Stimulated activated CD4-positive, alpha-beta T cell treated with anti-CD3 and anti-CD28 coated beads, TNF-alpha, amount 100 ng/mL, for 48 hours (primary cell): ENCODE measurements at places on chromosomes 3 and 15.

DNA sequence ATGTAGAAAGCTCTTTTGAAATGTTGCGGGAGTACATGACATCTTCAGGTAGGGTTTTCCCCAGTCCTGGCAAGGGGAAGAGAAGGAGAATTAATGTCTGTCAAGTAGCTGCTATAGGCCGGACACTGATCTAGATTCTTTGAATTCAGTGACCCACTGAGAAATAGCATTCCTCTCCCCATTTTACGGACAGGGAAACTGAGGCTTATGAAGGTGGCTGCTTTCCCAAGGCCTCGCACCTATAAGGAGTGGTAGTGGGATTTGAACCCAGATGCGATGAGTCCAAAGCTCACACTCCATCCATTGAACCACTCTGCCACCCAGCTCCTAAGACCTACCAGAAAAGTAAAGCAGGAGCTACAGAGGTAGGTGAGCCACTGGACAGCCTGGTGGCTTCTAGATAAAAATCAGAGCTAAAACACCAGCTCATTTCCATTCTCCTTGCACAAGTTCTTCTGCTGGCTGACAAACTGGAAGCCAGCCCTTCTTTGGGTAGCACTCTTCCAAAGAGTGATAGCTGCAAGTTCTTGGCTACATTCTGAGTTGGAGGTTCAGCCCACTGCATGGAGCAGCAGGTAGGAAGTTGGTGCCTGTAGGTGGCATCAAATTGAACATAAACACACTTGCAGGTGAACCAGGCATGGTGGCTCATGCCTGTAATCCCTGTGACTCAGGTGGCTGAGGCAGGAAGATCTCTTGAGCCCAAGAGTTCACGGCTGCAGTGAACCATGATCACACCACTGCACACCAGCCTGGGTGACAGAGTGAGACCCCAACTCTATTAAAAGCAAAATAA is 22.0 kb downstream of the ZNF710 start:
- no peak for DNase-seq

DNA sequence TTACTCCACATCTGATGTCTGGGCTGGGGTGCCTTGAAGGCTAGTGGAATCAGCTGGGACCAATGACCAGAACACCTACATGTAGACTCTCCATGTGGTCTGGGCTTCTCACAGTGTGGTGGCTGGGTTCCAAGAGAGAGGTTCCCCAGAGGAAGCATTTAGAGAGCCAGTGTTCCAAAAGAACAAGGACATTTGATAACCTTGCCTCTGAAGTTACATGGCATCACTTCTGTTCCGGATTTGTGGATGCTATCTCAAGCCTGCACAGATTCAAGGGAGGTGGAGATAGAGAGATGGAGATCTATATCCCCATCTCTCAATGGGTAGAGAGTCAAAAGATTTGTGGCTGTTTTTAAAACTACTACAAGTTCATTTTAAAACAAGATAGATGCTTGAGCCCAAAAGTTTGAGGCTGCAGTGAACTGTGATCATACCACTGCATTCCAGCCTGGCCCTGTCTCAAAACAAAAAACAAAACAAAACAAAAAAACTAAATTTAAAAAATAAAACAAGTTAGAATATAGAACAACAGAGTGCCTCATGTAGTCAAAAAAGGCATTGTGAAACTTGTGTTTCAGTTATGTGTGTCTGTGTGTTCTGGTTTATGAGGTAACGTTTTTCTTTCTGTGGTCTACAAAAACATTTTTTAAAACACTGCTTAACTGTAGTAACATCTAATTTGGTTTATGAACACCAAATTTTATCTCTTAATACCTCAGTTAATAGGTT is 44.8 kb downstream of the PDE8A start:
- DNase-seq = no peak

DNA sequence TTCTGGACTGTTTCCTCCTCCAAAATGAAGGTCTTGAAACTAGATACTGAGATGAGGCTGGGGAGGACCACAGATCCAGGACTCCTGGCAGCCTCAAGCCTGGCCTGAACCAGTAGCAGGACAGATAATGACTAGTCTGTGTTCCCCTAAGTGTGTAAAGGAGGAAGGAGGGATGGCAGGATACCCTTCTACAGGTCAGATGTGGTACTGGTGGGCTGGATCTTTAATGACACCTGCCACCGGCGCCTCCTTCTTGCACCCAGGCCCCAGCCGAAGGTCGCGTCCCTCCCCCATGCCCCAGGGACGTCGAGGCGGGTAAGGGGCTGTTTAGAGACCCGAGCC is 556 bp downstream of the USP19 start:
- no peak for DNase-seq

- no peak for DNase-seq
Observed at GRCh38 chr3:72171946-72172345, 387.0 kb upstream of the PROK2 start.

- no peak for DNase-seq
Observed at GRCh38 chr3:152737021-152737908, 97.7 kb upstream of the P2RY1 start.

GRCh38 chr3:179229177-179229576 is 21.7 kb downstream of the KCNMB3 start:
- DNase-seq = no peak

GRCh38 chr15:73617913-73618312 is 15.3 kb downstream of the NPTN start:
- DNase-seq = no peak

DNA sequence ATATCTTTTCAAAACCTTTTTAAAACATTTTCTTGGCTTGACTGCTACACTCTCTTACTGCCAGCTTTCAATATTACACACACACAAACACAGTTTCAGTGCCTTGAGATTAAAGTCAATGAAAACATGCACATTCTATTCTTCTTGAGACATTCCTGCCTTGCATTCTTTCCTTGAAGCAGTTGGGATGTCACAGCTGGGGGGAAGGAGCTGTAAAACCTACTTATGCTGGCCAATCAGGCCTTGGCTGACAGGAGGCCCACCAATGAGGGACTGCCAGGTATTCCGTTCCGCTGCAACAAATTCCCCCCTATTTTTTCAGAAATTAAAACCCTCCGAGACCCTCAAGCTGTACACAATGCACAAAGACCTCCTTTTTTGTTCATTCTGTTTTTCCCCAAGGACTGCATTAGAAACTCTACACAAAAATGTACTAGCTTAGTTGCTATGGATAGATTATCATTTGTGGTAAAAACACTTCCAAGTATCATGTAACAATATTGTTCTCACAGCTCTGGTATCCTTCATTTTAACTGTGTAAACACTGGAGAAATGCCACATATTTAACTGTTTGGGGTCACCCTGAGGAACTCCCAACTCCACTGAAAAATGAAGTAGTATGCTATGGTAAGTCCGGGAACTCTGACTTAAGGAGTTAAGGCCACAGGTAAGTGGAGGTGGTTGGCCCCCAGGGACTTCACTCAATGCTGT is 18.5 kb downstream of the FSTL1 start:
- DNase-seq = no peak

- no peak for DNase-seq
Observed at GRCh38 chr15:77358545-77359240, 61.2 kb downstream of the PEAK1 start.

DNA sequence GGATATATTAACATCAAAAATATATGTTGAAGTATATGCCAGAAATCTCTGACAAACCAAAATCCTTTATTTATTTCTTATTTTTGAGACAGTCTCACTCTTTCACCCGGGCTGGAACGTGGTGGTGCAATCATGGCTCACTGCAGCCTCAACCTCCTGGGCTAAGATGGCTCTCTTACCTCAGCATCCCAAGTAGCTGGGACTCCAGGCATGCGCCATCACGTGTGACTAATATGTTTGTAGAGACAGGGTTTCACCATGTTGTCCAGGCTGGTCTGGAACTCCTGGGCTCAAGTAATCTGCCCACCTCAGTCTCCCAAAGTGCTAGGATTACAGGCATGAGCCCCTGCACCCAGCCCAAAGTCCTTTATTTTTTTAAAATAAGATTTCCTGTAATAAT is 11.9 kb downstream of the FAIM start:
- no peak for DNase-seq

GRCh38 chr15:40075298-40076044 is 33.2 kb downstream of the BMF start:
- DNase-seq = no peak

- no peak for DNase-seq
Observed at GRCh38 chr3:13705051-13705450, 156.1 kb downstream of the FBLN2 start.

GRCh38 chr3:150096700-150097587 is 126.2 kb upstream of the PFN2 start:
- no peak for DNase-seq

DNA sequence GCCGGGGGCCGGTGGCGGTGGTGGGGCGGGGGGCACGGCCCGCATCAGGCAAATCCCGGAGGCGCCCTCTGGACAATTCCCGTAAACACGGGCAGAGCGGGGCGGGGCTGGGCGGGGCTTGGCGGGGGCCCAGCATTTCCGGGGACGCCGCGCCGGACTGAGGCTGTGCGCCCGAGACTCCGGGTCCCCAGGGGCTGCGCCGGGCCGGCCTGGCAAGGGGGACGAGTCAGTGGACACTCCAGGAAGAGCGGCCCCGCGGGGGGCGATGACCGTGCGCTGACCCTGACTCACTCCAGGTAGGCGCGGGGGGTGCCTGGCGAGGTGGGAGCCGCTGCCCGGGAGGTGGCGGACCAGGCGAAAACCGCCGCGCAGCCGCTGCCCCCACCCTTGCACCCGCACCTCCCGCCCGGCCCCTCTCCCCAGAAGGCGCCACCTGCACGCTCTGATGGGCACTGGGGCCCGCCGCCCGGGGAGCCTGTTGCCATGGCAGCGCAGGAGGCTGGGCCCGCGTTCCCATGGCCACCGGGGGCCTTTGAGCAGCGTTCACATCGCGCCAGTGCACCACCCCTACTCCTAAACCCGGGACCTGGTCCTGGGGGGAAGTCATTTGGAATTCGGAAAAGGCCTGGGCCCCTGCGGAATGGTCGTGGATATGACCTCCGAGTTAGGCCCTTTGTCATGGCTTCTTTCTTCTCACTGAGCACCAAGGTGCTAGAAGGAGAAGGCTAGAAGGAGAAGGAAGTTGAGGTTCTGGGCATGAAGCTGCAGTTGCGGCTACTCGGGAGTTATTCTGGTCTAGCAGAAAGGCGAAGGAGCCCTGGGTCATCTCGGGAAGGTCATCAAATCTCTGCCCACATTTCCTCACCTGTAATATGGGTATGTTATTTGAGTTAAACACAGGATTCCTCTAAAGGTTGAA is 16.1 kb upstream of the SEMA4B start:
- no peak for DNase-seq

DNA sequence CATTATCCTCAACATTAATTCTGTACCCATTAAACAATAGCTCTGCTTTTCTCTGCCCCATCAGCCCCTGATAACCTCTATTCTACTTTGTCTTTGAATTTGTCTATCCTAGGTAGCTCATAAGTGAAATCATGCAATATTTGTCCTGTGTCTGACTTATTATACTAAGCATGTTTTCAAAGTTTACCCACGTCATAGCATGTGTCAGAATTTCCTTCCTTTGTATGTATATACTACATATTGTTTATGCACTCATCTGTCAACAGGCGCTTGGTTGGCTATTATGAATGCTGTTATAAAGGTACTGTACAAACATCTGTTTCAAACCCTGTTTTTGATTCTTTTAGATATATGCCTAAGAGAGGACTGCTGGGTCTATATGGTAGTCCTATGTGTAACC is 18.2 kb downstream of the CSNK1G1 start:
- DNase-seq = no peak

DNA sequence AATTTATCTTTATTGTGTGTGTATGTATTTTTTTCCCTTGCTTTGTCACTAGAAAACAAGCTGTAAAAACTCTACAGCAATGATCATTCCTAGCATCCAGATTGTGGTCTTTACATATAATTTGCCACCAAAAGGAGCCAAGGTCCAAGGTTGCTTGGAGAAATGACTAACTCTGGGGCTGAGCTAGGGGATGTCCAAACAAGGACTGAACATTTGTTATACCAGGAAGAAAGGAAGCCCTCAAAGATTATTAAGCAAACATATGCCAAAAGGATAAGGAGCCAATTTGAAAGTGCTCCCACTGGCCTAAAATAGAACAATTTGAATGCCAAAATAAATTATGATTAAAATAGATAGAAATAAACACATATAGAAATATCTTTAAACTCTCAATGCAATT is 293.3 kb downstream of the ZIC1 start:
- no peak for DNase-seq

GRCh38 chr3:34360713-34361112 is 562.3 kb downstream of the PDCD6IP start:
- no peak for DNase-seq

DNA sequence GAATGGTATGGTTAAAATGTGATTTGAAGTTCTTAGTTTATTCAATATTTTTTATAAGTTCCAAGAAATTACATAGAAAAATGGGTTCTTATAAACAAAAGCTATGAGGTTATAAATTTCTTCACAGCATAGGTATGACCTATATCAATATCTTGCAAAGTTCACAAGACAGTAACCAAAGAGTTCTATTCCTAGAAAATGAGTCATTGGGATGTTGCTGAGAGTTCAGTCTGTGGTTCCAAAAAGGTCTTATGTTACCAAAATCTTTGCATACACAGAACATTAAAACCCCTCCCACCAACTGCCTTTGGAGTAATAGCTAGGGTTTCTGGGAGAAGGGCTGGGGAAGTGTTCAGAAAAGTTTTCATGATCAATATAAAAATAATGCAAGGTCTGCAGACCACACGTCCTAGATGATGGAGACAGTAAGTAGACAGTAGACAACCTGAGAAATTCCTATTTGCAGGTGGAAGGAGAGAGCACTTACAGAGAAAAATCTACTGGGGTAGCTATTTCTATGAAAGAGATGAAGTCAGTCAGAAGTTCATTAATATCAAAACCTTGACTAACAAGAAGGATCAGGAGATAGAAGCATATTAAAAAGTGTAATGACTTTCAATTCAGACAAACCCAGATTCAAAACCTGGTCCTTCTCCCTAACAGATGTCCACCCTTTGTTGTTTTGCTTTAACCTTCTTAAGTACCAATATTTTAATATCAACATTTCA is 279.3 kb downstream of the KCNH8 start:
- DNase-seq = no peak
